Bronchial epithelial cell (primary cell): ENCODE measurements at places on chromosomes 5 and 9. TPM values are rescaled to one million over a fixed set of nuclear protein-coding genes. Genes with fewer than 3 reads are reported as not detected.

QRFP gene
- total RNA-seq, result not detected in 2 replicates

OR1J2 gene
- not detected in 2 replicates for total RNA-seq

DOCK8 gene
- total RNA-seq, result 0.26 and 0.38 TPM in 2 replicates

PRDM9 gene
- under 0.01 TPM in 1 of 2 replicates, not detected in the other for total RNA-seq

SLC4A9 gene
- 0.38 TPM in 1 of 2 replicates, not detected in the other for total RNA-seq

- no peak for DNase-seq
These were observed 78.0 kb downstream of the CFAP77 start for GRCh38 chr9:132487980-132488535.

DNA sequence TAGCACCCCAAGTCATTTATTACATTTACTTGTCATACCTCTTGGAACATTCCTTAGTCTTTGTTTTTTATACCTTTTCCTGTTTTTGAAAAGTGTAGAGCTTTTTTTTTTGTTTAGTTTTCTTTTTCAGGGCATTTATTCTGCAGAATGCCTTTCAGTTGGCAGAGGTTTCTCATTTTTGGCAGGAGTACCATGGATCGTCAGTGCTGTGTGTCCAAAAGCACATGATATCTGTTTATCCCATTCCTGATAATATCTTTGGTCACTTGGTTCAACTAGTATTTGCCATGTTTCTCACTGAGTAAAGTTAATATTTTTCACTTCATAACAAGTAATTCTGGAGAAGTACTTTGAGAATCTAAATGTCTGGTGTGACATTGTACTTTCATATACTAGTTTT lies 10.7 kb downstream of the OGN start:
- no peak for DNase-seq

- peak; percentile 22 for DNase-seq
These were observed 132.8 kb upstream of the PAPPA start for GRCh38 chr9:116020801-116021200.

DNA sequence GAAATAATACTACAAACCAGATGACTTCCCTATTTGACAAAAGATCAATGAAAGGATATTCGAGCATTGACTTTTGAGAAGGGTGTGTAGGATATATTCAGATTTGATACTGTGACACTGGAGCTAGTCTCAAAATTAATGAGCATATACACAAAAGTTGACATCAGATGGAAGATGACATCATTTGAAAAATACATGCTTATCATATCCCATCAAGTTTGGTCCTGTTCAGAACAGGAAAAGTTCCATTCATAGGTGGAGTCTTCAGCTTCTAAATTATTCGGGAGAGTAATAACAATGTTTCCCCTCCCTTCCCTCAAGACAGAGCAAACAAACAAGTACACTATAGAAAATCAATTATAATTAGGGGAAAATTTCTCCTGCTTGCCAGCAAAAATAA lies 348.3 kb downstream of the NDUFS4 start:
- peak; percentile 80 for DNase-seq

- no peak for DNase-seq
These were observed 983.6 kb upstream of the TYRP1 start for GRCh38 chr9:11709567-11709966.

GRCh38 chr9:133914442-133915342 lies 77.4 kb downstream of the VAV2 start:
- no peak for DNase-seq
